RPMI7951 (cell line): ENCODE measurements at places on chromosomes 7 and 10. TPM values are rescaled to one million over a fixed set of nuclear protein-coding genes. Genes with fewer than 3 reads are reported as not detected.

Gene CRTAC1
- not detected in 2 replicates for total RNA-seq

Gene CD36
- total RNA-seq: 6.5 and 11.4 TPM in 2 replicates

Gene PTF1A
- total RNA-seq: not detected in 2 replicates

Gene ITPRID1
- total RNA-seq: not detected in 2 replicates

Gene NUTM2B
- total RNA-seq: 0.24 and 0.29 TPM in 2 replicates

Gene CDC14C
- not detected in 2 replicates for total RNA-seq

DNA sequence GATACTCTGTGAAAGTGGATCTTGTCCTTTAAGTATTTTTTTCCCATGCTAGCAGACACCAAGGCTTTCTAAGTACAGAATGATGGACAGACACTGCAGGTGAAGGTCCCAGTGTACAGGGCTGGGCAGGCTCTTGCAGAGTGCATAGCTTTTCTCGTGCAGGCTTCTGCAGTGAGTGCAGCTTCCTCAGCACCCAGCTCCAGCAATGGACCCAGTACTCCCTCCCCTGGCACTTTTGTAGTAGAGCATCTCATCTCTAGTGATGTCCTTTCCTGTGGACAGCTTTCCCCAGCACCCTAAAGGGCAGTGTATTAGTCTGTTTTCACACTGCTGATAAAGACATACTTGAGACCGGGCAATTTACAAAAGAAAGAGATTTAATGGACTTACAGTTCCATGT lies 104.3 kb downstream of the CUL2 start:
- DNase-seq: peak; percentile 40

DNA sequence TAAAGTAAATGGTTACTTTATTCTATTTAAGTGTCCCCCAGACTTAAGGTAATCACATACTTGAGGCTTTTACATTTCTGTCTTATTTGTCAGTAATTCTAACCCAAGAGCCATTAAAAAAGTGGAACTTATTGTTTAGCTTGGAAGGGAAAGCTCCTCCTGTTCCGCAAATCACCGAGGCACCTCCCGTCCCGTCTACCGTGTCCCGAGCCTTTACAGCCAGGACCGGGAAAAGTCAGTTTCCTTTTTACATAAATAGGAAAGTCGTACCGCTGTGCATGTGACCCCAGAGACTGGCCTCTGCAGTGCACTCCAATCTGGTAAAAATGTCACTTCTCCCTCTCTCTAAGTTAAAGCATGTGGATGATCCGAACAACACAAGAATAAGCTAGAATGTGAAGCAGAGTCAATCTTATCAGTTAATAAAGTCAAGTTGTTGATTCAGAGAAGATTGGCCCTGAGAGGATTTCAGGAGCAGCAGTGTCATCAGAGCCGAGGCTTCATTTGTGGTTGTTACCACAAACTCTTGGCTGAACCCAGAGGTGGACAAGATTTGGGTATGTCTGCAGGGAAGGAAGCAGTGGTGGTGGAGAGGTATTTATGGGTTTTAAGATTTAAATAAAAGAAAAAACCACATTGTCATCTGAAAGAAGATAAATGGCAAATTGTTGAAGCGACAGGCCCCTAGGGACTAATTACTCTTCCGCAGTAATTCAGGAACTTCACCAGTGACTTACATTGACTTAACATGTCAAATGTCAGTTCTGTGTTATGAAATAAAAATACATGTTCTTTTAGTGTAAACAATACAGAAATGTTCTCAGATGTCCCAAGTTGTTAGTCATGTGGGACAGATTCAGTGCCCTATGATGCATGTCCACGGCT lies 316.6 kb upstream of the ZNF32 start:
- DNase-seq: peak; percentile 95

DNA sequence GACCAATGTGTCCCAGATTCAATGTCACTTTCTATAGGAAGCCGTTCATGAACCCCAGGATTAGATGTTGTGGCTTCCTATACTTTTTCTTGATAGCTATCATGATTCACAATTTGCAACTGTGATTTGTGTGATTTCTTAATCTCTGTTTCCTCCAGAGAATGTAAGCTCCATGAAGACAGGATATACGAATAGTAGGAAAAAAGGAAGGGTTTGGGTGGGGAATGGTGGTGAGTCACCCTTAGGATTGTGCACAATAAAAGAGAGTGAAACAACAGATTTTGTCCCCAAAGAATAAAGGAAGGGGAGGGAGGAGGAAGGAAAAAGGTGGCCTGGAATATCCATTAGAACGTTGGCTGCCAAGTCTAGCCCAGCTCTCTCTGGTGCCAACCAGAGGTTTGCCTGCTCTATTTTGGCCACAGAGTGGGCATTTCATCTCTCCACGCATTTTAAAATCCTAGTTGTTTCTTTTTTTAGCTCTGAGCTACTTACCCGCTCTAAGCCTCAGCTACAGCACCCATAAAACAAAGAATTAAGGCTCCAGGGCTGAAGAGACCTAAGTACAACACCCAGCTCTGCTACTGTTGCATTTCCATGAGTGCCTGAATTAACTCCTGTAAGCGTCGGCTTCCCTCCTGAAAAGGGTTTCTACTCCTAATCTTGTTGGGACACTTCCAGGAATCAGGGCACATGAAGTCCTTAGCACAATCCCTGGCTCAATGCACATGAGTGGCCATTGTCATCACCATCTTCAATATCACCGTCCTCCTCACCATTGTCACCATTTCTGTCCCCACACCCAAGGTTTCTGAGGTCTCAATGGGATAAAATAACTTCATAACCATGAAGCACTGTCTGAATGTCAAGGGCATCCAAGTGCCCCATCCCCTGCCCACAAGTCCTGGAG lies 3.5 kb downstream of the HK1 start:
- no peak for DNase-seq

- DNase-seq: peak; percentile 96
Observed at GRCh38 chr7:65006094-65006992, at the start of gene ERV3-1. Gene ERV3-1, minus strand, starts transcription at chr7:65006687. Its CDS starts 13,661 bp downstream, at chr7:64993026.

DNA sequence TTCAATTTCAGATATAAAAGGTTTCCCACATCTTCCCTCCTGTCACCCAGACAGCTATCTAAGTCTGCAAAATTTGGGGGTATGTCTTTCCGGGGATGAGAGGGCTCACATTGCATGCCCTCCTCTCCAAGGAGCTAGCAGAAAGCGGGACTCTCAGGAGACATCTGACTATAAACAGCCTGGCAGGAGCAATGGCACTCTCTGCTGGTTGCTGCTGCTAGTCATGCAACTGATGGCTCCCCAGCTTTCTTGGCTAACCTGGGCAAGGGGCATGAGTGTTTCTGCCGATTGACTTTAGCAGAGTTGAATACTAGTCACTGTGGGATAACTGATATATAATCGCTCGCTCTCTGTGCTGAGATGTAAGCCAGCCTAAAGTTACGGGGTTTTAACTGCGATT lies 12.0 kb downstream of the TBX20 start:
- DNase-seq: peak; percentile 16

DNA sequence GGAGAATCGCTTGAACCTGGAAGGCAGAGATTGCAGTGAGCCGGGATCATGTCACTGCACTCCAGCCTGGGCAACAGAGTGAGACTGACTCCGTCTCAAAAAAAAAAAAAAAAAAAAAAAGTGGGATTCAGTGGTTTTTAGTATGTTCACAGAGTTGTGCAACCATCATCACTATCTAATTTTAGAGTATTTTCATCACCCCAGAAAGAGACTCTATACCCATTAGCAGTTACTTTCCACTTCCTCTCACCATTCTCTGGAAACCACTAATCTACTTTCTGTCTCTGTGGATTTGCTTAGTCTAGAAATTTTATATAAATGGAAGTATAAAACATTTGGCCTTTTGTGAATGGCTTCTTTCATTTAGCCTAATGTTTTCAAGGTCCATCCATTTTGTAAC lies 113.4 kb downstream of the ST7 start:
- no peak for DNase-seq

DNA sequence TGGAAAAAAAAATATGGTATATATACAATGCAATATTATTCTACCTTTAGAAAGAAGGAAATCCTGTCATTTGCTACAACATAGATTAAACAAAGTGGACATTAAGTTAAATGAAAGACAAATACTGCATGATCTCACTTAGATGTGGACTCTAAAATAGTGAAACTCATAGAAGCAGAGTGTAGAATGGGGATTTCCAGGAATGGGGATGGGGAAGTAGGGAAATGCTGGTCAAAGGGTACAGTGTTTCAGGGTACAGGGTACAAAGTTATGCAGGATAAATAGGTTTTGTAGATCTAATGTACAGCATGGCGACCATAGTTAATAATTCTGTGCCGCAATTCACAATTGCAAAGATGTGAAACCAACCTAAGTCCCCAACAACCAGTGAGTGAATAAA lies 385.5 kb downstream of the SFMBT2 start:
- no peak for DNase-seq

- no peak for DNase-seq
Observed at GRCh38 chr10:133044401-133044811, 43.3 kb upstream of the ADGRA1 start.

- DNase-seq: no peak
Observed at GRCh38 chr10:84683980-84684740, 355.8 kb downstream of the CCSER2 start.

DNA sequence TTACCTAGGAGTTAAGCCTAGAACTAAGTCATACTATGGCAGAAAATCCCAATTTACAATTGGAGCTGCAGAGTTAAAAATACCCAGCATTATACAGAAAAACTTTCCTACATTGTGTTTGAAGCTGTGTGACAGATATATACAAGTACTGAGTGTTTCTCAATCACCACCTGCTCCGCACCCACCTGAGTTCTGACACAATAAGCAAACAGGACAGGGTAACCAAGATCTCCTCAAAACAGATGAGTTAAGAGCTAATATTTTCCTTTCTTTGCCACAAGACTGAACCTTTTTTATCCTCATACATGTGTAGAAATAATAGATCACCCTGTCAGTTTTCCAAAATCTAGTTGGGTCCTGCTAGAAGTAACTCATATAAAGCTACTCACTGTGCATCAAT lies 186.3 kb downstream of the DOCK4 start:
- DNase-seq: no peak

- no peak for DNase-seq
Observed at GRCh38 chr7:13563680-13564079, 425.8 kb downstream of the ETV1 start.
